Right ventricle myocardium superior (tissue), 1 donor: ENCODE measurements at places on chromosomes 5 and 9.
A peak's percentile ranks its signal among the peaks of the same experiment; 100 is the strongest.

GRCh38 chr5:97425511-97425910 is 242.5 kb upstream of the RIOK2 start:
- DNase-seq: no peak

DNA sequence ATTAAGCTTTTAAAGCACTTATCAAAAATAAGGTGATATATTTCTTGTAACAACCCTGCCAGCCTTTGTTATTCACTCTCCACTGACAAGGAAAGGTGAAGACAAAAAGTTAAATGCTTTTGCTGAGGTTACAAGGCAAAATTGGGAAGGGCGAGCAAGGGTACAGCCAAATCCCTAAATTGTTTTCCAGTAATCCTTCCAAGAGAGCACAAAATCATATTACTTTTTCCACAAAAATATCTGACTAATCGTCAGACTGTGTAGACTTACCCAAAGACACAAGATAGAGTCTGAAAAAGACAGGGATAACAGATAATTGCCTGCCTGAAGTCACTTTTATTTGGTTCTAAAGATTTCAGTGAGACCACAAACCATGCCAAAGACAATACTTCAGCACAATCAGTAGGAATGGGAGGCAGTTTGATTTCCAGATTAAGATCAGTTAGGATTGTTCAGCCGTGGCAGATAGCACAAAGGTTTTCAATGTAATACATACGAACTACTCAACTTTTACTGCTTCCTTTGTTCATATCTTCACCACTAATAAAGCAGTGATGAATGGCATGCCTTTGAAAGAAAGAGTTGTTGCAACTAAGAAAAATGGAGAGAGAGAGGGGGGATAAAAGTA is 383.8 kb upstream of the TUSC1 start:
- DNase-seq: no peak

- no peak for DNase-seq
These were observed 589.1 kb downstream of the MTRR start for GRCh38 chr5:8458038-8458383.

DNA sequence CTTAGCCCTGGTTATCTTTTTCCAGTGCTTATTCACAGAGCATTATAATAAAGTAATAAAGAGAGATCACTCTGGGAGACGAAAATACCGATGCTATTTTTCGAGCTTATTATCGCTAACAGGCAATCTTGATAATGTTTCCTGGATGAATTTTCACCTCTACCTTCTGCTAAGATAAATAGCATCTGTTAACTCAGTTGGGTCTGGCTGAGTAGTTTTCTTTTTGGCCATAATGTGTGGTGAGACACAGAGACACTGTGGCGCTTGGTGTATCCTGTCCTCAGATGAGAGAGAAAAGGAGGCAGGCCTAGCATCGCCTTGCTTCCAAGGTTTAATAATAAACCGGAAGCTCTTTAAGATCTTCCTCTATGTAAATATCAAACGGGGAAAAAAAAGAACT is 46.2 kb upstream of the CDH12 start:
- DNase-seq: no peak

GRCh38 chr9:70093944-70094343 is 50.3 kb downstream of the MAMDC2 start:
- no peak for DNase-seq

DNA sequence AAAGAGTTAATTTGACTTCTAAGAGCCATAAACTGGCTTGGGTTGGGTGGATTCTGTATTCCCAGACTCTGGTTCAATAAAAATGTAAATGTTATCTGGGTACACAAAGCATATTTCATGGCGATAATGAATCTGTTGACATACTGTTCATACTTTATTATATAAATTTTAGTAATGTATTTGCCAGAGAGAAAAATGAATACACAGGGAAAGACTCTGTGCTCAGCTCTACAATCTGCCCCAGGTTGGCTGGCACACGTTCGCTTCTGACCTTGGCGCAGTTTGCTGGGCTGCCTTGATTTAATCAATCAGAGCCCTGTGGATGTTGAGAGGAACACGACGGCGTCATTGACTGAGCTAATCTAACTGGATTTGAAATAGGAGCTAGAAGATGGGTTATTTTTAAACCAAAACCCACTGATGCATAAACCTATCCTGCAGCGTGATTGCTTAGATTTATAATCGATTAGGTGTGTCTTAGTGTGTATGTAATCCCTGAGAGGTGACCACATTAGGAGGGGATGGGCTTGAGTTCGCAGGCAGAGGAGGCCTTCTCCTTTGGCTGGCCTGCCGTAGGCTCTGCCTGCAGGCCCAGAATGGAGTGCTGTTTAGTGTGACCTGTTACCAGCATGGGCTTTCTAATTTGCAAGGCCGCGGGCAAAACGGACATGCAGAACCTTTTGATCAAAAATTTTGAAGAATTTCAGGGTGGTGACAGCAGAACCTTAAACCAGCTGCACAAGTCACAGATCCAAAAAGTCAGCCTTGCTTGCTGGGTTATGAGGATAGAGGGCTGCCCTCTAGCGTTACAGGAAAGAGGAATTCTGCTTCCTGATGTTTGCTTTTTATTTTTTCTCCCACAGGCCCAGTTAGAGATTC is 3.9 kb upstream of the ADCY2 start:
- DNase-seq: no peak

GRCh38 chr5:140408750-140409241 is 7.2 kb downstream of the ANKHD1 start:
- no peak for DNase-seq

GRCh38 chr9:100379862-100380261 is 27.1 kb upstream of the TEX10 start:
- DNase-seq: no peak

DNA sequence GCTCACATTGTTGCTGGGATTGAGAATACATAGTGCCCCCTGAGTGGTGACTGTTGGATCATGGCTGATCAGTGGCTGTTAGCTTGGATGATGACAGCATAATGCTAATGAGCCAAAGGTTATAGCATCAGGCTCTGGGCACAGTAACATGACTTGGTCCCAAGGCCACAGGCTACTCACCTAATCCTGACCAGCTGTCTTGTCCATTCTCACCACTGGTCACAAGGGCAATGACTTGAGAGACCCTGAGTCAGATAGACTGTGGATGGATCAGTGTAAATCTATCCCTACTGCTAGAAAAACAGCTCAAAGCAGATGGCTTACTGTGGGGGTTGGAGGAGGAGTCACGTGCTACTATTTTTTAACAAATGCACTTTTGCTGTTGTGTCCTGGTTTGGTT is 74.7 kb downstream of the AOPEP start:
- no peak for DNase-seq

GRCh38 chr5:122602700-122603099 is 172.2 kb upstream of the SNX2 start:
- DNase-seq: no peak

DNA sequence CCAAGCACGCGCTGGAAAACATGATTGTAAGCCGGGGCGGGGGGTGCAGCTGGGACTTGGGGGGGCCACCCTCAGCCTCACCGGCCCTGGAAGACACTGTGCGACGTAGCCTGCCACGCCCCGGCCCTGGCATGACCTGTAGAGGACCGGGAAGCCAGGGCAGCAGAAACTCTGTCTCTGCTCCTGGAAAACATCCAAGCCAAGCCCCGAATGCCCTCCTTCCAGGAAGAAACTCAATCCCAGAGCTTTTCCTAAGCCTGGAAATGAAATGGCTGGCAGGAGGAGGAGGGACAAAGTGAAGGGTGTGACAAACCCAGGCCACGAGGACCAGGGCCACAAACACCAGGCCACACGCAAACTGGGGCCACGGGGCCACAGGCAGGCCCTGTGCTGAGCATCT is 55.4 kb downstream of the KCNT1 start:
- no peak for DNase-seq

GRCh38 chr5:42494414-42494813 is 71.2 kb downstream of the GHR start:
- DNase-seq: no peak

GRCh38 chr5:140112685-140113179 is 1.2 kb upstream of the PURA start:
- DNase-seq: no peak

- DNase-seq: no peak
These were observed 143.4 kb downstream of the MACROH2A1 start for GRCh38 chr5:135255461-135256178.

DNA sequence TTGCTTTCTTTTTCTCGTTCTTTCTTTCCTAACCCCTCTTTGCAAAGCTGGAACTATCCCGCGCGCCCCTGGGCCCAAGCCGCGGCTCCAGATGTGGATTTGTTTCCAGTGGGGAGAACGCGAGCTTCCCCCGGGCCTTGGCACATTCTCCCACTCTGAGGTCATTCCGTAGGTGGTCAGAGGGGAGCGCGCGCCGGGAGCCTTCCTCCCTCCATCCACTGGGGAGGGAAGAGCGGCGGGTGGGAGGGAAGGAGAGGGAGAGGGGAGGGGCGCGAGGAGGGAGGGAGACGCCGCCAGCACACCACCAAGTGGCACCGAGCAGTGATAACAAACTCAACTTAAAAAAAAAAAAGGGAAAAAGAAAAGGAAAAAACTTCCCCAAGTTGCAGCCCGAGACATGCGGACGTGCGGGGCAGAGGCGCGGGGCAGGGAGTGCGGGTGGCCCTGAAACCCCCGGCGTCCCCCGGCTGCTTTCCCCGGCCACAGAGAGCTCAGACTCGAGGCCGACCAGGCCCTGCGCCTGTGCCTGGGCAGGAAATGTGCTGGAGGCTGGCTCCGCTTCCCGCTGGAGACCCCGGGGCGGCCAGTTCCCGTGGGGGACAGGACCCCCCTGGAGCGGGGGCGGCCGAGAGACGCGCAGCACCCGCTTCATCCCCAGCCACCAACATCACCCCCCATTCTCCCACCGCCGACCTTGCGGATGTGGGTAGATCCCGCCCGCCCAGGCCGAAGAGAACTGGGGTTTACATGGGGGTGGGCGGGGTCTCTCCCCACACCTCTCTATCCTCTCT is 3.1 kb downstream of the IER5L start:
- DNase-seq: peak; percentile 90

DNA sequence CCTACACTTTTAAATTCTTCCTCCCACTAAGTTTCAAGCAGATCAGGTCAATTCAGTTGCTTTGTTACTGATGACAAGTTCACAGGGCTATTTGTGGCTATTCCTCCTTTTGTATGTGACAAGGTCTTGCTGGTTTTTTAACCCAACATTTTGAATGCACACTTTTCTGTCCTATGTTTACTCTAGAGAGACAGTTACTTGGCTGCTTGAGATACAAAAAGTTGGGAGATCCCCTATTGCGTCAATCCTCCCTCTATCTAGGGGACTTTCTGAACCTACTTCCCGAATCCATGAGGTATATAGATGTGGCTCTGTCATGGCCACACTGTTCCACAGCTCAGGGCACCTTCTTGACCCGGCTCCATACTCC is 386.7 kb downstream of the NTRK2 start:
- no peak for DNase-seq

GRCh38 chr5:163677092-163677491 is 171.7 kb downstream of the MAT2B start:
- no peak for DNase-seq

DNA sequence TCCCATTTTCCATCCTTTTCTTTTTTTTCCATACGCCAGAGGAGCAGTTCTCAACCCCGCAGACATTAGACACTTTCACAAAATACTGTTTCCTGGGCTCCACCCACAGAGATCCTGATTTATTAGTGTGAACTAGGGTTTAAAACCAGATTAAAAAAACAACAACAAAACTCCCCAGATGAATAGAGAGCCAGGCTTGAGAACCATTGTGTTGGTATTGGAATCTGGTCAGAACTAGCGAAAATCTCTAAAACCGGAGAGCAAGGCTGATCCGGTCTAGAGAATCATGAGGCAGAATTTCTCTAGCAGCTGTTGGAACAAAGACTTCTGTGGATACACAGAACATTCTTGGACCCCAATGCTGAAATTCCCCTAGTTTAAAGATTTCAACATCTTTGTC is 173.0 kb downstream of the PCSK1 start:
- no peak for DNase-seq

- DNase-seq: no peak
These were observed 32.6 kb downstream of the CSNK1A1 start for GRCh38 chr5:149518620-149519019.

DNA sequence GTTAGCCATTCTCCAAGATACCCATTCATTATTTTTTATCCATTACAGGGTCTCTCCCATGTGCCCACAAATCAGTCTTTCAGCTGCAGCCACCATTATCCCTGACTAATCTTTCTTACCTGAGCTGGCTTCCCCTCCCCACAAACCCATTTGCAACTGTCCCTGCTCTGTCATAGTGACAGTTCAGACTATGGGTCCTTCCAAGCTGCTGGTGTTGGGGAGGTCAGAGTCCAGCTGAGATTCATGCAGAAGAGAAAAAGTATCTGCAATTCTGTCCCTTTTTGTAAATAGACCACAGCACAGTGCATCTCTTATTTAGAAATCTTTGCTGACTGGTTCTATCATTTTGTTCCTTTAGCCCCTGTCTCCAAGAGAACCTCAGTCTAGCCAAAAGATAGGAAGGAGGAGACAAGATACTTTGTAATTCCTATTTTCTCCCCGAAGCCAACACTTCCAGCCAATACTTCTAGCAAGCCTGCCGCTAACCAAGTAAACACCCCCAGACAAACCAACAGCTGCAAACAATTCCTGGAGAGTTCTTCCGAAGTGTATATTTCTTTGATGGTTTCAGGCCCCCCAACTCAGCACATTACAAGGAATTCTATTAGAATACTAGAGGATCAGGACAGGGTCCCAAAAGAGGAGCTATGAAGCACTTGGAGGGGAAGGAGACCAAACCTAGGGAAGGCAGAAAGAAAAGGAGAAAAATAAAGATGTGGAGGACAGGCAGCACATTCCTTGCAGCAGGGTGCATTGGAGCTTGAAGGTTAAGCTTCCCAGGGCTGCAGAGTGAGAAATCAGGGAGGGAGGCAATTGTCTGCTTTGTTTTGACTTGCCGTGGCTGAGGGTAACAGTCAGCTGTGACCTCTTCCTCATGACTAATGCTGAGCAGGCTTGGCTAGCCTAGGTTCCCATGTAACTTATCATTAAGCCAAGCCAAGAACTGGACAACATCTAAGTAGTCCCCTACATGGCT is 148.5 kb downstream of the SGCD start:
- peak; percentile 39 for DNase-seq

DNA sequence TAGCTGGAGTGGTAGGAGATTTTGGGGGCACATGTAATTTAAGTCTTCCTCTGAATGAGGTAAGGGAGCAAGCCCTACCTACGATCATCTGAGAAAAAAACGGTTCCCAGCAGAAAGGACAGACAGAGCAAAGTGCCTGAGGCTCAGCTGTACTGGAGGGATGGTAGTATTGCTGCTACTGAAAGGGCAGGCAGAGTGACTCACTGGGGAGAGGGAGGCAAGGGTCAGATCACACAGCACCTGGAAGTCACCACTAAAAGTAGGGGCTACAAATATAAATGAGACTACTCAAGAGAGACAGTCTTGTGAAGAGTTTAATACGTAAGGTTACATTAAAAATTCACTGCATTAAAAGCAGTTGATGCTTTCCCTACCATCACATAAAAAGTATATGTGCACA is 75.9 kb downstream of the NFIB start:
- DNase-seq: no peak

DNA sequence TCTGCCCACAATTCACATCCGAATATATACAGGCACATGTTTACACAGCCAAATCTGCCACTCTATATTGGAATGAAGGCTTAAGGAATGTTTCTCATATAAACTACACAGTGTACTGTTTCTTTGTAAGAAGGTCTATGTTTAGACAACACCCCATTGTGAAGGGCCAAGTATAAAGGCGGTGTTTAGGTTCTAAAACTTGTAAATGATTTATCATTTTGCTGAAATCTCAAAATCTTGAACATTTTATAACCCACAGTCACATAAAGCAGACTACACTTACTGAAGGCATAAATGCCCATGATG is 94.0 kb downstream of the ZNF608 start:
- DNase-seq: no peak

- no peak for DNase-seq
These were observed 166.9 kb upstream of the FBXL7 start for GRCh38 chr5:15333091-15333490.
